ENCODE measurements at places on chromosomes 1 and 21. TPM values are rescaled to one million over a fixed set of nuclear protein-coding genes. Genes with fewer than 3 reads are reported as not detected.
A peak's percentile ranks its signal among the peaks of the same experiment; 100 is the strongest.

LGR6 gene
- total RNA-seq, result 0.58 TPM

RGSL1 gene
- not detected for total RNA-seq

DNA sequence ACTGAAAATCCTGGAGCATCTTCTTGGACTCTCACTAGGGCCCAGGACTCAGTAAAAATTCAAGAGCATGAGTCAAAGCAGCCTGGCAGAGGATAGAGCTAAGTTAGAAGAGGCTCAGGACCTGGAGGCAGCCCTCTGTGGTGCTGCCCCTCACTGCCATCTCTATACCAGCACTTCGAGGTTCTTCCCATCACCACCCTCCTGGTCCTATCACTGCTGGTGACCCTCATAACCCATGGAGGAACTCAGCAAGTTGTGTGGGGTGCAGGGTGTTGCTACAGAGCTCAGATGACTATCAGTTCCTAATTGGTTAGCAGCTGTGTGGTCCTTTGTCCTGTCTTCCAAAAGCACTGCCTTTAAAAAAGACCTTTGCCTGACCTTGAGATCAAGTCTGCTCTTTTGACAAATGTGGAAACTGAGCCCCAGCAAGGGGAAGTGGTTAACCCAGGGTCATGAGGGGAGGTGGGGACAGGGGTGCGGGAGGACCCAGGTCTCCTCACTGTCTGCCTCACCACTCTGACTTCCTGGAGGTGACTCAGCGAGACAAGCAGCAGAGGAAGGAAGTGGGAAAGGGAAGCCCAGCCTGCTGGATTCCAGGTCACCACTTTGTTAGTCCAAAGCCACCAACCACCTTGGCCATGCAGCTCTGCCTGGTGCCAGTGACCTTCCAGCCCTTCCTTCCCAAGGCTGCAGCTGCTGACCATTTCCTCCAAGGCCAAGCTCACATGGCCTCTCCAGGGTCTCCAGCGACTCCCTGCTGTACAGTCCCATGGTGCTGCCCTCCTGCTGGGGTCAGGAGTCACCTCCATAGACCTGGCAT lies 199.4 kb upstream of the EDN2 start:
- no peak for DNase-seq

ATP5IF1 gene
- 74.4 TPM for total RNA-seq

DNA sequence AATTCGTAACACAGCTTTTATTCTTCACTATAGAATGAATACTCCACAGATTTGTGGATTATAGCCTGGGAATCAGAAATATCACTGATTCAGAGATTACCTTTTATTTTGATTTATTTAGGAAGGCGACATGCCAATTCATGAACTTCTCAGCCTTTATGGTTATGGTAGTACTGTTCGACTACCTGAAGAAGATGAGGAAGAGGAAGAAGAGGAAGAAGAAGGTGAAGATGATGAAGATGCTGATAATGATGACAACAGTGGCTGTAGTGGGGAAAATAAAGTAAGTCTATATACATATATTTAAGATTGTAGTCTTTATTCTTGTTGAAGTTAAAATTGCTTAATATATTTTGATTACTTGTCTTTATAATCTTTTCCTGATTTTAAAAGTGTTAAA lies 33.1 kb downstream of the MIER1 start:
- no peak for DNase-seq

AADACL3 gene
- total RNA-seq, result not detected

DNA sequence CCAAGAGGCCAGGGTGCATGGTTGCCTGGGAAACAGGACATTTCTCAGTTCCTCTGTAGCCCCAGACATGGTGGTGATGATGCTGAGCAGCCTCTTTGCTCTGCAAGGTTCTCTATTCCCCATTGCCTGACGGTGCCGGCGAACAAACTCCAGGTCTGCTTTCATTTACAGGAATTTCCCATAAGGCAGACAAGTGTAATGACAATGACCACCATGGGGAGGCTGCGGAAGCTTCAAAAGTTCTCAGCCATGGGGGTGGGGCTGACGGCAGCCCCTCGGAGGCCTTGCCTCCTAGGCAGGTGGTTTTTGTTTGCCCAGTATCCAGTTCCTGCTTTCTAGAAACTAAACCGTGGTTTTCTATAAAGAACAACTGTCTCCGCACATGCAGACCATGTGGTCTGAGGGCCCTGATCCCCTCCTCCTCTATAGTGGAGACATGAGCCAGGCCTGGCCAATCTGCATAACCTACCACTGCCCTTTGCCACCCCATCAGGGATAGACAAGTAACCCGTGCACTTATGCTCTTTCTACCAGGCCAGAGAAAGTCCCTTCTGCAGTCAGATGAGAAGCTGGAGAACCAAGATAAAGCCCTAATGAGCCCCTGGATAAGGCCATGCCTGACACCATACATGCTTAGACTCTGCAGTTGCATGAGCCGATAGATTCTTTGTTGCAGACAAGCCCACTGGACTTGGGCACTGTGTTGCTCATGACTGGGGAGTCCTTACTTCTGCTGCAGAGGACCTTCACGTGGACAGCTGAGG lies 54.1 kb downstream of the LDLRAD2 start:
- DNase-seq, result no peak

GRCh38 chr1:172654535-172654934 lies 4.4 kb upstream of the FASLG start:
- no peak for DNase-seq

GRCh38 chr1:155962599-155963211 lies 15.6 kb downstream of the ARHGEF2 start:
- no peak for DNase-seq

GRCh38 chr1:5485436-5485835 lies 506.8 kb downstream of the NPHP4 start:
- no peak for DNase-seq

DNA sequence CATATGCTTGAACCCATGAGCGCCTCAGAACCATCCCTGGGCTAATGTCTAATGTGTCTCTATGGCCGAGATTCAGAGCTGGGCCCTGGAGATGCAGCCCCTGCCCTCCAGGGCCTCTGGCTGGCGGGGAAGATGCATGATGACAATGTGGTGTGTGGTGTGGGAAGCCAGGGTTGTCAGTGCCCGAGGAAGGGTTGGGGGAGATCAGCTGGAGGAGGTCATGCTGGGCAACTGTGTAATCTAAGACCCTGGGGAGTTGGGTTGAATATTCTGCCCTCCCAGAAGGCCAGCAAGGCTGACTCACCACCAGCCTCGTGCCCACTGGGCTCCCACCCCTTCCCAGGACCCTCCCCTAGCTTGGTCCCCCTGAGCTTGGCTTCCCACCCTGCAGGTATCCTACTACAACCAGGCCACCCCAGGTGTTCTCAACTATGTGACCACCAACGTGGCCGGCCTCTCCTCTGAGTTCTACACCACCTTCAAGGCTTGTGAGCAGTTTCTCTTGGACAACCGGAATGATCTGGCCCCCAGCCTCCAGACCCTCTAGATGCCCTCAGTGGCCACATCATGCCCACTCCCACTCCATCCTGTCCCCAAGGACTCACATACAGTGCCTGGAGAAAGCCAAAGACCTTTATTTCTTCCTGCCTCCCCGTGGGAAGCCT lies 14.6 kb downstream of the FAM151A start:
- no peak for DNase-seq

- DNase-seq, result no peak
Measured at GRCh38 chr1:111204983-111205713, 4.7 kb upstream of the DENND2D start.

DNA sequence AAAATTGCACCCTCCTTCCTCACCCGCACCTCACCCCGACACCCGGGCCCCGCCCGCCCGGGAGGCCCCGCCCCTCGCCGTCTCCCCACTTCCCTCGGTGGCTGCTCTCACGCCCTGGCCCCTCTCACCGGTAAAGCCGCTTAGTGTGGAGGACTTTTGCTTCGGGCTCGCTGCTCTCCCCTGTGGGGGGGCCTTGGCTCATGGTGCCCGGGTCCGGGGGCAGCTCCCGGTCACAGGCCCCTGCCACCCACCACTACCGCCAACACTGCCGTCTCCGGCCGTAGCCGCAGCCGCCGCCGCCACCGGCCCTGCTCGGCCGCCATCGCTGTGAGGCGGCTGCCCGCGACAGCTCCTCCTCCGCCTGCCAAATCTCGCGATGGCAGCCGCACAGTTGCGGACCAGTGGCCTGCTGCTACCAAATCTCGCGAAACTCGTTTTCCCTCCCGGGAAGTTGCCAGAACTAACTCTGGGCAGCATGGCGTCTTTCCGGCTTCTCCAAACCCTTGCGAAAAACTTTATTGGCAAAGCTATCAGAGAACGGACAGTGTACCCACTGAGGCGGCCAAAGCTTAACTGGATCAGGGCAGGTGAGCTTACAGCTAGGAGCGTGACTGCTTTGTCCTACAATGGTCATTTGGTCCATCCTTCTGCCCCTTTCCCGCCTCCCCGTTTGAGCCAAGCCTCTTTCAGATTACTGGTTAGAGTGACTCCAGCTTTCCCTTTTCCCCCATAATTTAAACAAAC lies at the start of gene SMG5:
Gene SMG5, minus strand, starts transcription at position 347 of the 744 bp plus-strand sequence. Its CDS starts 145 bp downstream, at position 202.
- DNase-seq, result peak; percentile 95

Data from T-cell (primary cell).